ENCODE measurements at places on chromosomes 1 and 21.

DNA sequence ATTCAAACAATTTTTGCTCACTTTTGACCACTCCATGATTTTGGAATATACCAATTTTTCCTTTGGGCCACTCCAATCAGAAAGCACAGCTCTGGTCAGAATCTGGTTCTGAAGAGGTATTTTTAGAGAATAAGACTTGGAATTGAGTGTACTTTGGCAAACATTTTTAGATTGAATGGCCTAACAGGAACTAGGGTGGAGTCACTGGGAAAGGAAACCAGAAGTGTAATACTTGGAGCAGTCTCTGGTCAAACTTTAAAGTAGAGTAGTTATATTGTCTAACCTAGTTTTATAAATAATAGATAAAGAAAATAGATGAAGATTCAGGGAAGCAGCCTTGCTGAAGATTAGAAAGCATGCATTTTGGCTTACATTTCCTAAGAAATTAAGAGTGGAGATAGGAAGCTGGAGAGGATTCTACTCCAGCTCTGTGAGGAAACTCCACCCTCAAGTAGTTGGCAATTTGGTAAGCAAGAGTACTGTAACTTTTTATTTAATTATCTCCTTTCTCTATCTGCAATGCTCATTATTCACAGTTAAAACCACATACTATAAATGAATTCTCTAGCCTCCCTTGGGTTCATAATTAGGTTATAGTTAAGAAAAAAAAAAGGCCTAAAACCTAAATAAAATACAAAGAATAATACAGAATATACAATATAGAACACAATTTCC lies 15.8 kb downstream of the STIL start:
- no peak for DNase-seq

GRCh38 chr1:94793296-94793656 lies 26.9 kb upstream of the SLC44A3 start:
- DNase-seq: no peak

DNA sequence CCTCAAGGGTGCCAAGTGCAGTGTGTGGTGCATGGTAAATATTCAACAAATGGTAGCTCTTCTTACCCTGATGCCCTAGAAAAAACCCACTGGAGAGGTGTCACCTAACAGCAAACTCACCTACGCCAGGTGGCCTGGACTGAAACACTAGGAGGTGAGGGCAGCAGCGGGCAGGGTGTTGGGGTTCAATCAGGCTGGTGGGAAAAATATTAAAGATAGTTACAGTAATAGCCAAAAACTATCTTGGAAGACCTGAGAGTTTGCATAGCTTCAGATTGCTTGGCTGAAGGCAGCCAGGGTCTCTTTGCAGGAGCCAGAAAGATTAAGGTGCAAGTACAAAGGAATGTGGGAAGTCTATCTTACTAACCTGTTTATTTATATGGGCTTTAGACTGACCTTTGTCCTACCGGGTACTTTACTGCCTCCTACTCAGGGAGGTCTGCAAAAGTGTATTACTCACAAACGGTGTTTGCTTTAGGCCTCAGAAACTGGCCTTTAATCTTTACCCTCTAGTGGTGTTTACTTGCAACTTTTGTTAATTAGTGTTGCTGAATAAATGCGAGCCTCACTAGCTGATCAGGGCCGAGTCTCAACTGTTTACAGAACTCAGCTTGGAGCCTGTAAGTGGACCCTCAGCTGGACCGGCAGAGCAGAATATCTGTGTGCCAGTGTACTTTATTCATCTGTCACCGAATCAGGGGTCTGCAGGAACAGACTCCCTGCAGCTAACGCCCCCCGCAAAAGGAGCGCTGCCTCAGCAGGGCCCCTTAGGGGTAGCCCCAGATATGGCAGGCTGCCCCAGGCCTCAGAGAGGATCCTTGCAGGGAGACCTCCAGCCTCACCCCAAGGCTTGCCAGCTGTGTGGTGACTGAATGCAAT lies 63.9 kb downstream of the SYF2 start:
- DNase-seq: no peak

- DNase-seq: peak; percentile 19
Observed at GRCh38 chr1:157369808-157370521, 182.3 kb downstream of the FCRL5 start.

DNA sequence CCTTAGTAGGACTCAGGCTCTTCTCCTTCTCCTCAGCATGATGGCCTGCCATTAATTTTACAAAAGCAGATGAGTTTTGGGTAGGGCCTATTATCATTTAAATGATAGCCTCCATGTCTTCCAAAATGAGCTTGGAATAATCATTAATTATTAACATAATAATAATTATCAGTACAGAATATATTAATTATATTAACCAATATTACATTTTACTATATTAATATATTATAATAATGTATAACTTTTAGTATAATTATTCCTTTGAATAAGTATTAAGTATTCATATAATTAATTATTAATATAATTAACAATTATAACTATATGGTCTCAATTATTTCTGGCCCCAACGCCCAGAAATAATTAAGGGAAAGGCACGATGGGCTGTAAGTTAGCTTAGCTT lies 318.6 kb upstream of the ADGRL4 start:
- DNase-seq: no peak

DNA sequence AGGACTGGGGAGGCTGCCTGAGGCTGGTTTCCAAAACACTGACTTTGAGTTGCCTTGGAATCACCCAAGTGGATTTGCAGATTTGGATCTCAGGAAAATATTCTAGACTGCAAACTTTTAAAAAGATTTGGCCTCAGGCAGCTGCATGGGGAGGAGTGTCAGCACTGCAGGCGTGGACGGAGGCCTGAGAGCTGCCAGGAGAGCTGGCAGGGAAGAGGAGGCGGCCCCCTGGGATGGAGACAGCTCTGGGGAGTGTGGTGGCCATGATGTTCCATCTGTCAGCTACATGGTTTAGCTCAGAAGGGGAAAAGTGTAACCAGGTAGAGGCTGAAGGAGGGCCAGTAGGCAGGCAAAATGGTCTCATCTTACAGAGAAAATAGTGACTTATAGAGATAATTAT lies 72.1 kb downstream of the VPS26C start:
- no peak for DNase-seq

DNA sequence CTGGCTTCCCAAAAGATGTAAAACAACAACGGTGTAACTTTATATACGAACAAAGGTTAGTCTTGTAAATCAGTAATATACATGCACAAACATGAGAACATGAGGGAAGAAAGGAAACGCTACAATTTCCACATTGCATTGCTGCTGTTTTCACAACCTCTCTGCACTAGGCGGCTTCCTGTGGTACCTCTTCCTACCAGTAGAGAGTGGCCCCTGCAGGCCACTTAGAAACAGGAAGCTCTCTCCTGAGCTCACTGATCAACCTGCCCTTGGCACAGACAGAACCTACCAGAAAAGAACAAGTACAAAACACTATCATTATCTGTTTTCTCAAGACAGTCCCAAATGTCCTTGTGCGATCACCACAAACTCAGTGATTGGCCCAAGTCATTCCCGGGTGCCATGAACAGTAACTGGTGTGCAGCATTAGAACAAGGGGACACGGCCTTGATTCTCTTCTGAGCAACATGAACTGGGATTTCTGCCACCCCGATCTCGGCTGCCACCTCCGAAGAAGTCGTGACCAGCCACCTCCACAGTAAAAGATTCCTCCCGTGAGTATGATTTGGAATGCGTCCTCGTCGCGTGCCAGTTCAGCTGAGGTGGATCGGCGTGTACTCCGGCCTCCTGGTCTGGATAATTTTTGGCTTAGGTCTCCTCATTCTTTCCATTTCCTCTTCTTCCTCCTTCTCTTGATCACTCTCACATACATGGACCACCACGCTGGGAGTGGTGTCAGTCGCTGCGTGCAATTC lies 5.7 kb upstream of the KCNE1 start:
- DNase-seq: no peak

DNA sequence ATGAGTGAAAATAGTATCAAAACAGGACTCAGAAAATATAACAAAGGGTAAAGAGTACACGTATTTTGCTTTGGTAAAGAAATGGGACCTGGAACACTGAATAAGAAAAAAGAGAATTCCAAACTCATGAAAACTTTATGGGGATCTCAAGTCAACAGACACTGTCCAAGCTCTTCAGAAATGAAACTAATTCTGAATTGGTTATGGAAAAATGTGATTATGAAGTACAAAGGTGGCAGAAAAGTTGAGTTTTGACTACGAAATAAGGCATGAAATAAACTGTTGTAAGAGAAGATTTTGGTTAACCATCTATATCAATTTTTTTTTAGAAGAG lies 8.4 kb downstream of the EGLN1 start:
- DNase-seq: no peak

- no peak for DNase-seq
Observed at GRCh38 chr21:46546799-46547198, 58.1 kb downstream of the S100B start.

DNA sequence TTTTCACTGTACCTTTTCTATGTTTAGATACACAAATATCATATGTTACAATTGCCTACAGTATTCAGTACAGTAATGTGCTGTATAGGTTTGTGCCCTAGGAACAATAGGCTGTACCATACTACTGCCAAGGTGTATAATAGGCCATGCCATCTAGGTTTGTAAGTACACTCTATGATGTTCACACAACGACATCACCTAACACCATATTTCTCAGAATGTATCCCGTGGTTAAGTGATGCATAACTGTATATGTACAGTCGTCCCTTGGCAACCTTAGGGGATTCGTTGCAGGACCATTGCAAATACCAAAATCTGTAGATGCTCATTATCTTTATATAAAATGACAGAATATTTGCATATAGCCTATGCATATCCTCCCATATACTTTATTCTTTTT lies 5.8 kb upstream of the SSR2 start:
- no peak for DNase-seq

GRCh38 chr21:34526618-34527290 lies 14.7 kb upstream of the KCNE1 start:
- DNase-seq: peak; percentile 54

GRCh38 chr1:94927405-94928175 lies 680 bp upstream of the CNN3 start:
- peak; percentile 53 for DNase-seq

- no peak for DNase-seq
Observed at GRCh38 chr1:246271516-246271915, 235.6 kb downstream of the SMYD3 start.

DNA sequence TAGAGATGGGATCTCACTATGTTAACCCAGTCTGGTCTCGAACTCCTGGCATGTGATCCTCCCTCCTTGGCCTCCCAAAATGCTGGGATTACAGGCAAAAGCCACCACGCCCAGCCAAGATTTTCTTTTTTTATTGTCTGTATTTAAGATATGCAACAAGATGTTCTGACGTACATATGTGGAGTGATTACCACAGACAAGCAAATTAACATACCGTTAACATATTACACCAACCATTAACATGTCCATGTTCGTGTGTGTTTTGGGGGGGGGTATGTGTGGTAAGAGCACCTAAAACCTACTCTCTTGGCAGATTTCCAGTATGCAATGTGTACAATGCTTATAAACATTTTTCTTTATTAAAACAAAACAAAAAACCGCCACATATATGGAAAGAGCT lies 10.6 kb upstream of the KCNE2 start:
- DNase-seq: no peak

- DNase-seq: no peak
Observed at GRCh38 chr1:31084782-31085569, 19.5 kb upstream of the PUM1 start.

GRCh38 chr1:234683127-234683860 lies 73.3 kb upstream of the IRF2BP2 start:
- no peak for DNase-seq

GRCh38 chr1:36303650-36304360 lies 2.4 kb upstream of the SH3D21 start:
- DNase-seq: no peak

GRCh38 chr1:41184446-41184845 lies 57.7 kb downstream of the SCMH1 start:
- peak; percentile 7 for DNase-seq

DNA sequence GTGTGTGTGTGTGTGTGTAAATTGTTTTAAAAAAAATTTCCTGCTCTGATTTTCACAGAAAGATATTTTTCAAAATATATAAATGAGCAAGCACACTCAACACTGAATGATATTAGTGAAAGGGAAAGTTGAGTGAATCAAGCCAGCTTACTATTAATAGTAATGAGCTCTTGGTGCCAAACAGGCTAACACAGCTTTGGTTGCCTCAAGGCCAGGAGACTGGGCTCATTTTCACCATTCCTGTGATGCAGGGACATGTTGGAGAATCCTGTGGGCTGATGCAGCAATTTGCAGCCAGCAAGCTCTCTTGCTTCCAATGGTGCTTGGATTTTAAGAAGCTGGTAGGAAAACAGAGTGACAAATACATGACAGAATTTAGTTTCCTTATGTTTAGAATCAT lies 30.2 kb downstream of the PLA2G4A start:
- DNase-seq: no peak

DNA sequence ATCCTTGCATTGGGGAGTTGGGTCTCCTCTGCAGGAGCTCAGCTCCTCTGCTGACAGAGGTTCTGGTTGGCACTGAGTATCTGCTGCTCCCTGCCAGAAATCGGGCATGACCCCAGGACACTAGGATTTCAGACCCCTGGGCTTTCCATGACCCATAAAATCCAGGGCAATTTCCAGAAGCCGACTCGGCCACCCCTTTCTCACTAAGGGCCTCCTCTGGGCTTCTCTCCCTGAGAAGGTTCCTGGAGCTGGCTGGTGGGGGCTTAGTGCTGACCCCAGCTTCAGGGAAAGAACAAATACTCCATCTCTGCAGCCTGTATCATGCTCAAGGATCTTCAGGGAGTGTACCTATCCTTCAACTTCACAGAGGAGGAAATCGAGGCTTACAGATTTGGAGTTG lies 603.4 kb downstream of the PTPRU start:
- DNase-seq: no peak

- DNase-seq: no peak
Observed at GRCh38 chr1:229938551-229938950, 128.5 kb upstream of the GALNT2 start.

DNA sequence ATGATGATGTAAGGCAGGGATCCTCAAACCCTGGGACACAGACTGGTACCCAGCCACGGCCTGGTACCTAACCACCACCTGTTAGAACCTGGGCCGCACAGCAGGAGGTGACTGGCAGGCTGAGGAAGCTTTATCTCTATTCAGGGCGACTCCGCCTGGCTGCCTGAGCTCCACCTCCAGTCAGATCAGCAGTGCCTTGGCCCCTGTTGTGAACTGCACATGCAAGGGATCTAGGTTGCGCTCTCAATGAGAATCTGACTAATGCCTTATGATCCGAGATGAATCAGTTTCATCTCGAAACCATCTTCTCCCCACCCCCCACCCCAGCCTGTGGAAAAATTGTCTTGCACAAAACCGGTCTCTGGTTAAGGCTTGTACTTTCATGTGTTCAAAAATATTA lies 4.2 kb downstream of the RNPC3 start:
- no peak for DNase-seq
